Stimulated activated CD8-positive, alpha-beta memory T cell treated with anti-CD3 and anti-CD28 coated beads, Interleukin-2, amount 100 ng/mL, for 1 hour (primary cell): ENCODE measurements at places on chromosomes 2 and 18.

DNA sequence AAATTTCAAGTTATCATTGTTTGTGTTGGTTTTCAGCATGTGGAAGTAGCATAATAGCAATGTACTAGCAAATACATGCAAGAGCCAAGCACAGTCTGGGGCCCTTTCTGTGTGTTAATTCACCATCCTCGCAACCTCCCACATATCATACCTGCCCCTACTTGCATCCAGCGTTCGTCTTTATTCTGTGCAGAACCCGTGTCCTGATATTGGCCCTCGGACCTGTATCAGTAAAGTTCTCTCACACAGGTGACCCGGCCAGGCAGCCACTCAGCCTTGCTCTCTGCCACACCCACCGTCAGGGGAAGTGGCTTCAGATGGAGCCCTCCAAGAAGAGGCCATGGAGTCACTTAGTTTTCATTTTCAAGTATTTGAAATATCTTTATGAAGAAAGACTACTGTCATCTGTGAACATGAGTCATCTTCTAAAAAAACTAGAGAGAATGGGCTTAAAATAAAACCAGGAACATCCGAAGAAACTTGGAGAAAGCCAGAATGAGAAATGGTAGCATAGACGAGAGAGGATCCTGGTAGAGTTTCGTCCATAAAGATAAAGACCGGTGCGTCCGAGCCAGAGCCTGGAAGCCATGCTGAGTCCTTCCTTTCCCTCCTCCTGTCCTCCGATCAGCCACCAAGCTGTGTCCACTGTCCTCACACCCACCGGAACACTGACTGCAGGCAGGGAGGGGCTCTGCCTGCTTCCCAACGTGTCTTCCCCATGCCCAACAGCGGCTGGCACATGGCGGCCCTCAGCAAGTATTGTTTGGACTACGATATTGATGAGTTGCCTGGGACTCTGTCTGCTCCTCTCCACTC lies 57.3 kb upstream of the RPL31 start:
- DNase-seq, result no peak

DNA sequence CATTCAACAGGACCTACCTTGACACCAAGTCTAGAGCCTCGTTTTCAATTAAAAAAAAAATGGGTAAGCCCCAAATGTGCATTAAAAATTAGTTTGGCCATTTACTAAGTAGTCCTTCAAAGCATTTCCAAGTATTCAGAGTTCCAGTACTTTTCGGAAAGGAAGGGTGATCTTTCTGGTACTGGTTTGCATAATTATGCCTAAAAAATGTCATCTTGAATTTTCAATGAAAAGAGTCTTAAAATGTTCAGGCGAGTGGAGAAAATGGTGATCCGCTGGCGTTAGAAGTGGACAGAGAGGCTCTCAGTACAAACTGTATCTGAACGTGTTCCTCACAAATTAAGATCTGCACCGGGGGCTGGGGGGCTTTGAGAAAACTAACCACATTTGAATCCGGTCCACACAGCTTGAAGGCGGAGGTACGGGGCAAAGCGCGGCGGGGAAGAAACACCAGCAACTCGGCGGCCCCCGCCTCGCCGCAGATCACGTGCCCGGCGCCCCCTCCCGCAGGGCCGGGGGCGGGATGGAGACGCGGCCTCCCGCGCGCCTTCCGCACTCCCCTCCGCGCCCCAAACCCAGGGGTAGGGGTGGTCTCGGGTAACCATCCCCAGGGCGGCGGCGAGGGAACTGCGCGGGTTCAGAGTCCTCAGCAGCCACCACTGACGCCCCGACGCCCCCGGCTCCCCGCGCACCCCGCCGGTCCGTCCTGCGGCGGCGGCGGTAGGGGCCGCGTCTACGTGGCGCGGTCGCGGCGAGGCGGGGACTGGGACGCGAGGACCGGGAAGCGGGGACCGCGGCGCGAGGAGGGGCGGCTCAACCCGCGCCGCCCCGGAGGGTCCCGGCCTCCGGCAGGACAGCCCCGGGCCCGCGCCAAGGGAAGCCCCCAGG lies 564 bp downstream of the LPIN2 start:
- DNase-seq, result no peak

GRCh38 chr18:58349650-58350049 lies 279.2 kb downstream of the ALPK2 start:
- no peak for DNase-seq

DNA sequence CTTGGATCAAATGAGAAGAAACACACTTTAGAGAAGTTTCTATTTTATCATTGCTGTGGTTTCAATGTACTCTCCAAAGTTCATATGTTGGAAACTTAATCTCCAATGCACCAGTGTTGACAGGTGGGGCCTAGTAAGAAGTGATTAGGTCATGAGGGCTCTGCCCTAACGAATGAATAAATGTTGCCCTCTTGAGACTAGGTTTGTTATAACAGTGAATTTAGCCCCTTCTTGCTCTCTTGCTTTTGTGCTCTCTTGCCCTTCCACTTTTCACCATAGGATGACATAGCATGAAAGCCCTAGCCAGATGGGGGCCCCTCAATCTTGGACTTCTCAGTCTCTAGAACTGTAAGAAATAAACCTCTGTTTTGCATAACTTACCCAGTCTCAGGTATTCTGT lies 664.8 kb downstream of the DCC start:
- DNase-seq, result no peak

GRCh38 chr2:161233858-161234431 lies 73.7 kb downstream of the TANK start:
- no peak for DNase-seq

GRCh38 chr2:126953483-126953882 lies 54.8 kb downstream of the TEX51 start:
- no peak for DNase-seq

DNA sequence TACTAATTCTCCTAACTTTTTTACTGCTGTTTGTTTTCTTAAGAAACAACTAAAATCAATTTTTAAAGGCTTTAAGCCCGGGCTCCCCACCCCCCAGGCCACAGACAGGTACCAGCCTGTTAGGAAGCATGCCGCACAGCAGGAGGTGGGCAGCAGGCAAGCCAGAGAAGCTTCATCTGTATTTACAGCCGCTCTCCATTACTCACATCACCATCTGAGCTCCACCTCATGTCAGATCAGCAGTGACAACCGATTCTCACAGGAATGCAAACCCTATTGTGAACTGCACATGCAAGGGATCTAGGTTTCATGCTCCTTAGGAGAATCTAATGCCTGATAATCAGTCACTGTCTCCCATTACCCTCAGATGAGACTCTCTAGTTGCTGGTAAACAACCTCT lies 517.0 kb downstream of the NRXN1 start:
- DNase-seq, result no peak

DNA sequence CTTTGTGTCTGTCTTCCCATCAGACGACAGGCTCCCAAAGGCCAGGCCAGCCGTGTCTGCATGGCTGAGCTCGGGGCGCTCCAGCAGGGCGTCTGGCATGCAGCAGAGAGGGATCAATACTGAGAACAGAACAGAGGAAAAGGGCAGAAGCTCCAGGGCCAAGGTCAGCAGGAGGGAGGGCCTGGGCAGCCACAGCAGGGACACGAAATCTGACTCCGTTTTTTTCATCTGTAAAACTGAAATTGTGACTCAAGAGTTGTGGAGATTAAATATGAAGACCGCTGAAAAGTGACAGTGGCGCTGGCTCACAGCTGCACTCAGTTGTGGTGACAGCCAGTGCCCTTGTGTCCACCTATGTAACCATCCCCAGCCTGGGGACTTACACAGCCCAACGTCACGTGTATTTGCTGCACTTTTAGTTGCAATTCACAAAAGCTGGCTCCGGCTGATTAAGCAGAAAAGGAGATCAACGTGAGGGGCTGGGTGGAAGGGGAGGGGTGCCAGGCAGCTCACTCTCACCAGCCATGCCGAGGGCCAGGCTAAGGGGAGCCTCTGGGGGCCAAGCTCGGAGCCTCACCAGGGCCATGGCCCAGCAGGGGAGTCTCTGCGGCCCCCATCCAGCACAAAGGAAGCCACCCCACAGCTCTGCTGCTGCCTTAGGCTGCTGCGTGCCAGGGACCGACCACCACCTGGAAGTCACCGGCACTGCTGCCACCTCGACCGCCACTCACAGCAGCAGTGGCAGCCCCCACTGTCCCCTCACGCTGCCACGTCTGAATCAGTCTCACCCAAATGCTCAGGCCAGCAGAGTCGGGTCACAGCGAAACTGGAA lies 74.7 kb downstream of the EIPR1 start:
- no peak for DNase-seq

- DNase-seq, result no peak
Measured at GRCh38 chr2:100262046-100262445, 60.3 kb downstream of the LONRF2 start.

DNA sequence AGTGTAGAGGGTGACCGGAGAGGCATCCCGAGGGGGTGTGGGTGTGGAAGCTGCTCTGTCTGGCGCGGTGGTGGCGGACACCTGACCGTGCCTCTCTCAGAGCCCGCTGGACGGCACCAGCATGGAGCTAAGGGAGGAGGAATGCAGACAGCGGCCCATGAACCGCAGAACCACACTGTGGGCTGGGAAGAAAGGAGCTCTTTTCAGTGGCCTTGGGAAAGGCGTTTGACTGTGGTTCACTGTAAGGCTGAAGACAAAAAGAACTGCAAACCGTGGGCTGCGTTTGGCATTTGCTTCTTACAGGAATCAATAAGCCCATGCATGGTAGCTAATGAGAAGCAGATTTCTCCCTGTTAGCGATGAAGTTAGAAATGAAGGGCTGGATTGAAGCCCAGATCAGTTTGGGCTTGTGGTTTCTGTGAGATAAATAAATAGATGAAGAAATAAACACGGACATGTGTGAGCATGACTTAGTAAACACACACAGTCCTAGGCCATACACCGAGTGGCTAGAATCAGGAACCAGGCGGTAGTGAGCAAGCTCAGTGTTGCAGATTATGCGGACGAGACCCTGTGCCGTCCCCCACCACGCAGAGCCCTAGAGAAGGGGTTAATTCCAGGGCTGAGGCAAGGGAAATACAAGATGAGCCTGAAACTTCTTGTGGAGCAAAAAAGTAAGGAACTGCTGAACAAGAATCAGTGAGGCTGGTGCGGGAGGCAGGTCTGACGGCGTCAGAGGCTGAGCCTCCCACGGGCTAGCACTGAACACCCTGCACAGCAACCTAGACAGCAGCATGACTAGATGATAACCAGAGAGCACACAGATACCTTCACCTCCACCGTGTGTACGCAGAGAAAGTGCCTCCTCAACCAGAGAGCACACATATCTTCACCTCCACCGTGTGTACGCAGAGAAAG lies 29.3 kb upstream of the NFATC1 start:
- no peak for DNase-seq

DNA sequence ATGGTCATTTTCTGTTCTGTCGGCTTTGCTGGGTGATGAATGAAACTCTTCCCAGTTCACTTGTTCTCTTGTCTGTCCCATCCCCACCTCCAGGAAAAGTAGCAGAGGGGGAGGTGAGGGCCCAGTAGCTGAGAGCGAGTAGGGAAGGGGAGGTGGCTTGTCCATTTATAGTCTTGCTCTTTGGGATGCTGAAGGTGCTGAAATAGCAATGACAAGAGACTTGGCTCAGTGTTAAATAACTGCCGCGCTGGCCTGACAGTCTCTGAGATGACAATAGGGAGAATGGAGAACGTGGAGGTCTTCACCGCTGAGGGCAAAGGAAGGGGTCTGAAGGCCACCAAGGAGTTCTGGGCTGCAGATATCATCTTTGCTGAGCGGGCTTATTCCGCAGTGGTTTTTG lies at the start of gene SMYD1:
SMYD1 (plus strand) TSS at position 228 of the 400 bp plus-strand sequence; CDS start at position 268, 40 bp downstream.
- no peak for DNase-seq

GRCh38 chr2:102112271-102112670 lies 30.3 kb upstream of the IL1R1 start:
- DNase-seq, result no peak

DNA sequence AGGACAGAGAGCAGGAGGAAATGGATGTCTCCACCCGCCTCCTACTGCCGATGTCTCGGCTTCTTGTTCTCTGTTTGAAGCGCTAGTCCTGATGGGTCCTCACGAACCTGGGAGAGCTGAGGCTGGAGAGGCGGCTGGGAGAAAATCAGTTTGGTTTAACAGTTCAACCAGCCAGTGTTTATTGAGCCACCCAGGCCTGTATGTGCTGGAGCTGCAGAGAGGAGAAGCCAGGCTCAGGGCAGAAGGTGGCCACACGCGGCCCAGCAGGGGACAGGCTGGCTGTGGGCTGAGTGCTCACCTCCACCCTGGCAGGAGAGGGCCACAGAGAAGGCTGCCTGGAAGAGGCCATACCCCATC lies 202.1 kb downstream of the CYP26B1 start:
- DNase-seq, result no peak

DNA sequence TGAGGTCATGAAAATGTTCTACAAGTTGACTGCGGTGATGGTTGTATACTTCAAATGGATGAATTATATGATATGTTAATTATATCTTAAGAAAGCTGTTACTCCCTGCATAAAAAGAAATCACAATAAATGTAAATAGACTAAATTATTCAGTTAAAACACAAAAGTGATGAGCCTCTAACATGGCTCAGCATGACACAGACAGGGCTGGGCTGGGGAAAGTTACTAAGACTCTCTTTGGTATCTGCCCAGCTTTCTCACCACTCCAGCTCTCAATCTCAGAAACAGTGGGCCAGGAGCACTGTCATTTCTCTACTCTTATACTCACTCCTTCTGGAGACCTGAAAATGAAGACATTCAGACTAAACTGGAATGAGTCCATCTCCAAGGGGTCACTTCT lies 3.5 kb downstream of the CYP27C1 start:
- no peak for DNase-seq

DNA sequence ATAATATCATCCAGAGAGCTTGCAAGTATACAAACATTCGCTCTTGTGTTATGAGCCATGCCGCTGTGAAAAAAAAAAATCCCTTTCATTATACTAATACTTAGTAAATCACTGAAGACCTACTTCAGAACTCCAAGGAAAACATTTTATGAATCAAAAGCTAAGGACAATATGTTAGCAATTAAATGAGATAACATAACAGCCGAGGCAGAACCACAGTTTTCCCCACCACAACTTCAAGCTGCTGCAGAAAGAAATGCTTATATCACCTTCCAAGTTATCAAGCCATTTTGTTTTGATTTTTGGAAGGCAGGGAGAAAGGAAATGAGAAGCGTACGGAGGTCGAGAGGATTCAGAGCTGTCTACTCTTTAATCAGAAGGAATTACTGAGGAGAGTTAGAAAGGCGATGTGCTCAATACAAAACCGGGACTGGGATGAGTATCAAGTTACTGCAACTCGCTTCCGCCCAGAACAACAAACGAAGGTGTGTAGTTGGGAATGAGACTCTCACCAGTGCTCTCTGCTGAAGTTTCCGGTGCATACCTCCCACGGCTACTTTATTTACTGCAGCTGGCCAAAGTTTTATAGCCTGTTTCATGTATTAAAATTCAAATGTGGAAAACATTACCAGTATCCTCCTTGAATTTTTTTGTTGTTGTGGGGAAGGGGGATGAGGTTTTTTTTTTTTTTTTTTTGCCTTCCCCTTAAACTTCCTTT lies 292.2 kb upstream of the CCDC68 start:
- no peak for DNase-seq

GRCh38 chr2:226122041-226122440 lies 677.6 kb downstream of the IRS1 start:
- no peak for DNase-seq
